Renal pelvis (tissue), 12 donors: ENCODE measurements at places on chromosomes 2 and 18. TPM values are rescaled to one million over a fixed set of nuclear protein-coding genes. Genes with fewer than 3 reads are reported as not detected.
A peak's percentile ranks its signal among the peaks of the same experiment; 100 is the strongest.

DNA sequence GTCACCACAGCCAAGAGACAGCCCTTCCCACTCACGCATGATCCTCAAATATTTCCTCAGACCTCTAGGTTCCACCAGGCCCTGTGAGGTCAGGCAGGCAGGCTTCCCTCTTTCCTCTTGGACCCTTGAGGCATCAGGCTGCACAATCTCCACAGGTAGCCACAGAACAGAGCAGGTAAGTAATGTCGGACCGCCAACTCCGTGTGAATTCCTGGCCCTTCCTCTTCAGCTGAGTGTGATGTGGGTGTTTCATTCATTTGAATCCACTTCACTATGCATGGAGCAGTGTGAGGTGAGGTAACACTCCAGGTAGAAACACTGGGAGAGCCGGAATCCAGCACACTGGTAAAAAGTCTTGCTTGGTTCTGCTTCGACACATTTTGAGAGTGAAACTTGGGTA lies 44.0 kb downstream of the MRPL35 start:
- no peak for DNase-seq

DNA sequence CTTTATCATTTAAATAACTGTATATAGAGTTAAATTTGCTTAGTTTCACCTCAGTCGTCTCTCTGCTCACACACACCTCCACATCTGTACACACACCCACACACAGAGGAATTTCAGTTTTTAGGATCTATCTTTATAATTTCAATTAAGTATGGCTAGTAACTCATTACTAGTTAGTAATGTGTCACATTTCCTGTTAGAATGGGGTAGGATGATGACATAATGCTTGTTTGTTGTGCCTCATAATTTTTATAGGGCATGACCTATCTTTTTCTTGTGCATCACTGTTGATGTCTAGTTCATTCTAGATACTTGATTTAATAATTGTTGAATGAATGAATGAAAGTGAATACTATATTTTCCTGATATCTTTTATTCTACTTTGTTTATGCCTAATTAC lies 108.6 kb downstream of the AGPS start:
- no peak for DNase-seq

DNA sequence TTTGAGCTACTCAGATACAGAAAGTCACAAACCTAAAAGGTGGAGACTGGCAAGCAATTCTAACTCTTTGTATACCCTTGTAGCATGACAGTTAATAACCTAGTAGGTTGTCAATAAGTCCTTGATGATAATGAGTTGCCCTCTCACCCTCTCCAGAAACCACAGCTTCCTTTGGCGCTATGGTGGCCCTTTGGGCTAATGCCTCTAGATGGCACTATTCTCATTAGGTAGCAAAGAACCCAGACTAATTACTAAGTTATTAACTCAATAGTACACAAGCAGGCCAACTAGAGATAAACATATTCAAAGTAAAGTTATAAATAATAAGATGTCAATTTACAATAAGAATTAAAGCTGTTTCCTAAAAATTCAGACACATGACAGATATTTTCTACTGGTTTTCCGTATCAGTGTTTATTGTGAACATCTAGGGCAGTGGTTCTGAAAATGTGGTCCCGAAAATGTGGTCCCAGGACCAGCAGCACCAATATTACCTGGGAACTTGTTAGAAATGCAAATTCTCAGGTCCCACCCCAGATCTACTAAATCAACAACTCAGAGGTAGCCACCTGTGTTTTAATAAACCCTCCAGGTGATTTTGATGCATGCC lies 41.1 kb downstream of the LDAH start:
- DNase-seq: peak; percentile 5

DNA sequence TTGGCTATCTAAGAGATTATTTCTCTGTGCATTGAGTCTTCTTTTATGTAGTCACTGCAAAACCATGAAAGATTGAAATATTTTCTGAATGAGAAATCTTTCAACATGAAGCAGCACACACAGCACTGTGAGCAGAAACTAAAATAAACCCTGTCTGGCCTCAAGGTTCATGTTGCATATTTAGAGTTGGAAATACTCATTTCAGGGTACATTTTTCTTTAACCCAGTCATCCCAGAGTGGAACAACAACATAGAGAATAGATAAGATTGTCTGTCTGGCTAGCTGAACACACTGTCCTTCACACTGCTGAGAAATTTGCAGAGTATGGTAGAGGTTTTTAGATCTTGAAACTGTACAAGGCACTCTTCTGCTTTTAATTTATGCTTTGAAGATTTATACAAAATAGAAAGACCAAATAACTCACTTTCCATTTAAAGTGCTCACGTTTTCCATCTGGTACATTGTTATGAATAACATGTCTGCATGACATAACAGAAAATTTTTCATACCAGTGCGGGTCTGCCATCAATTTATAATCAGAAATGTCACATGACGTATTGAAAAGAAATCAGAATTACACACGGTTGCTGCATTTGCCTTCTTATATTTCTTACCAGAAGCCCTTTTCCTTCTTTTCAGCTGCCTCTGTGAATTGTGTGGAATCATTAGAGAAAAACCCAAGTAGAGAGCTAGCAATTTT lies 25.0 kb upstream of the FN1 start:
- DNase-seq: no peak

Gene CHRNG
- 1.9 TPM for polyA plus RNA-seq

- no peak for DNase-seq
Observed at GRCh38 chr2:159908623-159909022, 110.6 kb upstream of the CD302 start.

DNA sequence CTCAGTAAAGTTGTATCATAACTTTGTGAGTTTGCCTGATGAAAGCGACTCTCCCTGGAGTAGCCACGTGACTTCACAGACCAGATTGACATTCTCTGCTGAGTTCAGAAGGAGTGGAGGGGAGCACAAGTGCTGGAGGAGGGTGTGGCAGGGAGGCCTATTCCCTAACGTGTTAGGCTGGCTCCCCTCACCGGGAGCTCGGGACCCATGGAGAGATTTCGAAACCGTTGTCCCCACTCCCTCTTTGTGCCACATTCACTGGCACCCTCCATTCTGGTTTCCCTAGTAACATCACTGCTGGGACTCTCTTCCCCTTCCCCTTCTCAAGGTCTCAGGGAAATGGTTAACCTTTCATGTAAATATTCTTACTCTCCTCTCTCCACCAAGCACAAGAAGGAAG lies 279.9 kb downstream of the ALPK2 start:
- no peak for DNase-seq
